ENCODE measurements at places on chromosomes 6 and 20.

DNA sequence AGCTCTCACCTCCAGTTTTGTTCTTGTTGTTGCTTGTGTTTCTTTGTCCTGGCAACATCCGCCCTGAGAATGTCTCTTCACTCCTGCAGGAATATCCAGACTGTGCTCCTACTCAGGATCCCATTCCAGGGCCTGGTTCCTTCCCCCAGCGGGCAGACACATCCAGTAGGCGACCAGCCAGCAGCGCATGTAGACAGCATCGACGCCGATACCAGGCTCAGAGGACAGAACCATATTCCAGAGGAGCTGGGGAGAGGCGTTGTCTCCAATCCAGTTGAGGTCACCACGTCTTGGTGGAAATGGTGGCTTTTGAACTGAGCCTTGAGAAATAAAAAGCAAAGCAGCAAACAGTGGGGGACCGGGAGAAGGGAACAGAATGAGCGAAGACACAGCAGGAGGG lies 114.6 kb upstream of the THBS2 start:
- DNase-seq, result no peak

- no peak for DNase-seq
These were observed 18.0 kb upstream of the PACSIN1 start for GRCh38 chr6:34447910-34448309.

- no peak for DNase-seq
These were observed 66.2 kb downstream of the SOBP start for GRCh38 chr6:107556082-107556481.

GRCh38 chr6:37556881-37557644 lies 57.4 kb upstream of the CCDC167 start:
- no peak for DNase-seq

DNA sequence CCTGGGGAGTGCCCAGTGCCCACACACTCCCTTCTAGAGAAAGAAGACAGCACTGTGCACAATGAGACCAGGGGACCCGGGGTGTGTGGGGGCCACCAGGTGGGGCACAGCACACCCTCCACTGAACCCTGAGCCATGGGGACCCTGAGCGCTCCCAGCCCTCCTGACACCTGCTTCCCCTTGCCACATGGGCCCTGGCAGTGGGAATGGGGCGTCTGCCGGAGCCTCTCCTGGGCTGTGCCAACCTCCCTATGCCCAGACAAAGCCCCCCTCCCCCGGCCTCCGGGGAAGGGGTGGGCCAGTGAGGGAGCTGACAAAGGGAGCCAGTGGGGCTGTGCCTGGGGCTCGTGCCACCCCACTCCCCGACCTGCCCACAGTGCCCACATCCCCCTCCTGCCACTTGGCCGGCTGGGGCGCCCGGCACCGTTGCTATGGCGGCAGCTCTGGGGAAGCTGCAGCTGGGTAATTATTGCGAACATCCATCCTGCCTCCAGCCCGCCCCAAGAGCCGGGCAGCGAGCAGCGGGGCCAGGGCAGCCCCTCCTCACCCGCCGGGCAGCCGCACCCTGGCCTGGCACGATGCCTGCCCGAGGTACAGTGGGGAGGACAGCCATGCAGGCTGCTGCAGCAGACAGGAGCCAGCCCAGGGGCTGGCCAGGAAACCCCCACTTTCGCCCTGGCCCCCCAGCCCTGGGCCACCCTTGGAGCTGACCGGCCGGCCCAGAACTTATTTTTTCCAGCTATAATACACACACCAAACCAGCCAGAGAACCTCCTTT lies 41.9 kb upstream of the NOL4L start:
- no peak for DNase-seq

DNA sequence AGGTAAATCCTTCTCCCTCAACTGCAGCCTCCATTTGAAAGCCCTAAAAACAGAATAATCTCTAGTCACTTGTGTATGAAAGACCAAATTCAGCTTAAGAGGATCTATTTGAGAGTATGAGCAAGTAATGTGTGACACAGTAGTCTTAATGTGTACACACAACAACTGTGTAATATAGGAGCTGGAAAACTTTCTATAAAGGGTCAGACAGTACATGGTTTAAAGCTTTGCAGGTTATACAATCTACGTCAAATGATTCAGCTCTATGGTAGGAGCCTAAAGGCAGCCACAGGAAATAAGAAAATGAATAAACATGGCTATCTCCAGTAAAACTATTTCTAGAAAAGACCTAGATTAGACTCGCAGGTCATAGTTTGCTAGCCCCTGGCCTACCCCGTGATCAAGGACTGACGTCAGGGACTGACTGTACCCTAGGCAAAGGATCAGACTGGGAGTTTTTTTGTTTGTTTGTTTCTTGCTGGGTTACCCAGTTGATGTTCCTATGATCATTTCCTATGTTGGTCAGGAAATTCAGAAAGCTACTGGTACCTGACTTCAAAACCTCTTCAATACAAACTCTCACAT lies 39.7 kb downstream of the BTBD9 start:
- no peak for DNase-seq

DNA sequence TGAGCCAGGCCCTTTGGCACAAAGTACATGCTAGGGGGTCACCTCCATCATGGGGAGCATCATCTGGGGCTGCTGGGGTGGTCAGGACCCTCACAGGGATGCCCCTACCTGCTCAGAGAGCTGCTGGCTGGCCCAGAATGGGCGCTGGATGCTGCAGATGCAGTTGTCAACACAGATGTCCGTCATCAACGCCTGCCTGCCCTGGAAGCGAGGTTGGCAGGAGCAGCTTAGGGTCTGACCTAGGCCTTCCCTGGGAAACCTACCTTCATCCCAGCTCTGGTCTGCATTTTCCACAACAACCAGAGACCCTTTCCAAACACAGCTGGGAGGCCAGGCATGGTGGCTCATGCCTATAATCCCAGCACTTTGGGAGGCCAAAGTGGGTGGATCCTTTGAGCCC lies 88.0 kb downstream of the EDN3 start:
- no peak for DNase-seq

GRCh38 chr6:122789182-122790027 lies at the start of gene SMPDL3A:
SMPDL3A (plus strand) TSS chr6:122789258; CDS start chr6:122789347, 89 bp downstream.
- DNase-seq, result peak; percentile 63

- DNase-seq, result peak; percentile 32
These were observed at the start of gene CLVS2 for GRCh38 chr6:122995921-122996793. CLVS2 (plus strand) TSS chr6:122996235; CDS start chr6:122997778, 1,543 bp downstream.

- no peak for DNase-seq
These were observed 5.1 kb downstream of the UBE2C start for GRCh38 chr20:45817376-45818194.

DNA sequence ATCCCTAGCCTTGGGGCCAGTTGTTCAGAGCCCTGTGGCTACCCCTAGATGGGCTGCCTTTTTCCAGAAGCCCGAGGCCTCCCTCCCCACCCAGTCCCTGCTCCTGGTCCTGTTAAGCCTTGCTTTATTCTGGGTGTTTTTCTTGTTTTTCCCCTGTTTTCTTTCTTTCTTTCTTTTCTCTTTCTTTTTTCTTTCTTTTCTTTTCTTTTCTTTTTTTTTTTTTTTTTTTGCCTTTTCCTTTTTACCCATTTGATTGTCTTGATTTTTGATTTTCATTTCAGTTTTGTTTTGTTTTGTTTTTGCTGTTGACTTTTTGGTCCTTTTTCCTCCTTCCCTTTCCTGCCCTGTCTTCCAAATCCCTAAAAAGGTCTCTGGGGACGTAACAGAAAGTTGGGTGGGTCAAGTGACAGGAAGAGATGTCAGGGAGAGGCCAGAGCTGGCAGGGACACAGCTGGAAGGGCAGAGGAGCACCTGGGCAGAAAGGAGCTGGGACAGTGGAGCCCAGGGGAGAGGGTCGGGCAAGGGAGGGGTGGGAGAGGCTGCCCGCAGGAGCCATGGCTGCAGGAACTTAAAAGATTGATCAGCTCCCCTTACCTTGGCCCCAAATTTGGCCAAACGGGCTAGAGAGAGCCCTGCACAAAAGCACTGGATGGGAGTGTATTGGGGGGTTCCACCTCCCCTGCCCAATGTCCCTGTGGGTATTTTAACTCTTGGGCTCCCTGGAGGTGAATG lies 27.6 kb downstream of the MYH7B start:
- no peak for DNase-seq

DNA sequence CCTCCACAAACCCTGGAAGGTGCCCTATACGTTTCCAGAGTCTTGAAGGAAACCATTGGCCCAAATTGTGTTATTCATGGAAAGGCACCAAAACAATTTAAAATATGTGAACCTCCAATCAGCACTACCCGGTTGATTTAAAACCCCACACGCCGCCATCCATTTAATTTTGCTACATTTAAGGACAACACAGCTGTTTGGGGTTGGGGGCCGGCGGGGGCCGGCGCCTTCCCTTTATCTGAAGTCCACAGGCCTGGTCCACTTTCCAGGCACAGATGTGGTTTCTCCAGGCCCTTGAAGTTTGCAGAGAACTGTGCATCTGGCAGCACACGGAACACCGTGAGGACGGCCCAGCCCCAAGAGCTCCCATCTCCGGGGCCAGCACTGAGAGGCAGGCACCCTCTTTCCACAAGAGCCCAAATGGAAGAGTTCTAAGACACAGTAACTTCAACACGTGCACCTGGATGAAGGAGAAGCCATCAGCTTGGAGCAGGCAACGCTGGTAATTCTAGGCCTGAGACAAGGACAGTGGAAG lies 16.8 kb upstream of the FRMD1 start:
- no peak for DNase-seq

DNA sequence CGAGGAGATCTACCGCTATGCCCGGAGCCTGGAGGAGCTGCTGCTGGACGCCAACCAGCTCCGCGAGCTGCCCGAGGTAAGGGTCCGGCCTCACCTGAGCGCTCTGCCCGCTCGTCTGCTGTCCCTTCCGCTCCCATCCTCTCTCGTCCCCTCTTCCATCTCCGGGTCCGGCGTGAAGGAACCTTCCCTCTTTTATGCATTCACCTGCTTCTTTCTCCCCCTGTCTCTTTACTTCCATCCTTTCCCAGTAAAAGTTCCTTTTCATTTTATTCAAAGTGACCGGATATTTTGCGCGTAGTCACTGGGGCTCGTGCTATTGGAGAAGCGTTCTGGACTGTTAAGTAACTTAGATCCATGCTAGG lies 516 bp downstream of the LRRC1 start:
- no peak for DNase-seq

GRCh38 chr6:163001330-163001729 lies 273.6 kb downstream of the PACRG start:
- no peak for DNase-seq

DNA sequence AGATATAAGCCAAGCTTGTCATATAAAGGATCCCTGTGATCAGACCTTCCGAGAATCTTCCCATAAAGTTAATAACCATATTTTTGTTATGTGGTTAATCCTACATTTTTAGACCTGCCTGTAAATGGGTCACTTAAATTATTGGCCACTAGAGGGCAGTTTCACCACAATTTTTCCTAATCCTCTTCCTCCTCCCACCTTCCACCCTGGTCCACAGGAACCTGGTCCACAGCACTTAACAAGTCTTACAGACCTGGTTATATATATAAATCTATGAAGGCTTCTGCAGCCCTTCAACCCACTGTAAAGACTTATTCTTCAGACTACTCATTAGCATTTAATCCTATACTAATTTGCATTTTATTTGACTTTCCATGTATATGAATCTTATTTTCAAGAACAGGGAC lies 28.3 kb downstream of the MRS2 start:
- DNase-seq, result no peak

GRCh38 chr6:137369136-137369535 lies 125.1 kb downstream of the OLIG3 start:
- no peak for DNase-seq

DNA sequence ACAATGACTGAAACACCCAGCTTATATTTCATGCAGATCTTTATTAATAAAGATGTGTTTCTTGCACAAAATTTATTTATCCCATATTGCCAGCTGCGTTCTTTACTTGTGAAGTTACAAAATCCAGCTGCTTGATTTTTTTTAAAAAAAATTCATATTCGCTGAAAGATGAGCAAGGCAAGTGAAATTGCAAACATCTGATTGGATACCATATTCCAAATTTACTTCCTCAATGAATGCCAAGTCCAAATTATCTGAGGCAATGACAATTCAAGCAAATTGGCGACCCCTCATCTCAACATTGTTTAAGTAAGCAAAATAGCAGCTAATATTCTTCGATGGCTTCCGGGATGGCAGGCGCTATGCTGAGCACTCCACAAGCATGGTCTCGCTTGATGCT lies 37.7 kb downstream of the ZFP64 start:
- DNase-seq, result no peak

DNA sequence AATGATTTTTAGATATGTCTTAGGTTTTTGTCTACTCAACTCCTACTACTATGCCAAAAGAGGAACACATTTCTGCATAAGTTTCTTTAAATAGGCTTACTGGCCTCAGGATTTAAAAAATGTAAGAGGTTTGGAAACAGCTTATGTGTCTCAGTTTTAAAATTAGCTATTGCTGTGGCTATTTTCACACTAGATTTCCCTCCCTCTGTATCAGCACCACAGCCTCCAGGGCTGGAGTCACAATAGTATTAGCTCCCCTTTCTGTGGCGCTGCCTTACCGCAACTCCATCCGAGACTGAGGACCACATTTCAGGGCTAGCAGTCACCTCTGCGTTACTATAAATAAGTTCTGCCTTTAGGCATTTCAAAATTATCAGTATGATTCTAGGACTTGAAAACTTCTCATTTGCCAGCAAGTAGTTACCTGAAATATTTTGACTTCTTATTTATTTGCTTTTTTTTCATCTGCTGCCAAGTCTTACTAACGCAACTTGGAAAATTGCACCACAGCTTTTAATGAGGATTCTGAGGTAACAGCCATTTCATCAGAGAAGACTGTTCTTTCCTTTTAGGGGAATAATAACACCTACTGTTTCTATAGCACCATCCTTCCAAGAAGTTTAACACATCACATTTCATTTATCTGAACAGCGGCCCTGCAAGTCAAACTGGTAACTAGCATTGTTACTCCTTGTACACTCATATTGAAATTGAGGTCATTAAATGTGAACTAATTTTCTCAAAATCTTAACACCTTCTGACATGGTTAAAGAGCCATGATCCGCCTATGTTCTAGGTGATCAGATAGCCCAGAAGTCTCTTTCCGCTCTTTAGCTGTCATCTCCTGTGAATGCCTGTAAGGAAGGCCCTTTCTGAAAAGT lies 105.9 kb downstream of the GJA10 start:
- no peak for DNase-seq

DNA sequence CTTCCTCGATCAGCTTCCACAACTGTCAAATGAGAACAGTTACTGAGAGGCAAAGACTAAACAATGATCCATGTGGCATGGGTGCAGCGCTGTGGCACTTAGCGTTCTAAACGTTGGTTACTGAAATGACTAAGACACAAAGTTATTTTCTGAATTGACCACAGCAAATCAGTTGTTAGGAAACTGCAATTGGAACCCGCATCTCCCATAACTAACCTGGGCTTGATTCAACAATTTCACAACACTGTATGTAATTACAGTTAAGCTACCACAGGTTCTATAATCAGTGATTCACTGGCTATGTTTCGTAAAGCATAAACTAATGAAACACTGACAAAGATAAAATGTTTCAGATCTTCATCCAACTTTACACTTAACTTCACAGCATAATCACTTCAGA lies 12.5 kb downstream of the WDR27 start:
- no peak for DNase-seq

Measured in right renal cortex interstitium (tissue), 3 donors.